ENCODE measurements at places on chromosomes 11 and 22.
A peak's percentile ranks its signal among the peaks of the same experiment; 100 is the strongest.

DNA sequence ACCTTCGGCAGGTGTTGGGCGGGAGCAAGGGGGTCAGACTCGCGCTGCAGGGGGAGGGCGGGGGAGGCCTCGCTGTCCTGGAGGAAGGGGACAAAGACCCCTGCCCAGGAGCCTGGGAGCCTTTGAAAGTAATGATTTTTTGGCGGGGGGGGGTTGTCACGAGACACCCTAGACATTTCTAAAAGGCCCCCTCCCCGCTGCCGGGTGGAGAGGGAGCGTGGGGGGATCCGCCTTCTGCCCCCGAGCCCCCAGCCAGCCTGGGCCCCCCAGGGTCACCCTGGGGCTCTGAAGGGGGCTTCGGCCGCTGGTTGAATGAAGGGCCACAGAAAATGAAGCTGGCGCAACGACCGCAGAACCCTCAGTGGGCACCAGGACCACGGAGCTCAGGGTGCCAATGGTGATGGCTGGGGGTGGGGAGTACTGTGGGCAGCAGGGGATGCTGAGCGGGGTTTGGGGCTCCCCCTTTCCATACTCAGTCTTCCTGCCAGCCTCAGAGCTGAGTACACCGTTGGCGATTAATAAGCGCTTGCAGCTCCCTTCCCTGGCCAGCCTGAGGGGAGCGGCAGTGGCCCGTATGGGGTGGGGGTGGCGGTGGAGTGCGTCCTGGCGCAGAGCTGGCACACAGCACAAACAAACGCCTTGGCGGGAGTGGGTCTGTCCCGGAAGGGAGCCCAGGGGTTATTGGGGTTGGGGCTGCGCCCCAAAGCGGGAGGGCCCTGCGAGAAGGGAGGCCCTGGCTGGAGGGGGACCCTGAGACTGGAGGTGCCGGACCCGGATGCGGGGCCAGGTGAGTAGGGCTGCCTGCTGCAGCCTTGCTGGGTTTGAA is 1.2 kb upstream of the DUSP8 start:
- peak; percentile 37 for DNase-seq

GRCh38 chr11:797296-798092 is 587 bp downstream of the SLC25A22 start:
- DNase-seq, result peak; percentile 86

GRCh38 chr11:19793326-19793725 is 80.7 kb downstream of the NAV2 start:
- no peak for DNase-seq

GRCh38 chr11:19374151-19374569 is 133.4 kb upstream of the E2F8 start:
- no peak for DNase-seq

DNA sequence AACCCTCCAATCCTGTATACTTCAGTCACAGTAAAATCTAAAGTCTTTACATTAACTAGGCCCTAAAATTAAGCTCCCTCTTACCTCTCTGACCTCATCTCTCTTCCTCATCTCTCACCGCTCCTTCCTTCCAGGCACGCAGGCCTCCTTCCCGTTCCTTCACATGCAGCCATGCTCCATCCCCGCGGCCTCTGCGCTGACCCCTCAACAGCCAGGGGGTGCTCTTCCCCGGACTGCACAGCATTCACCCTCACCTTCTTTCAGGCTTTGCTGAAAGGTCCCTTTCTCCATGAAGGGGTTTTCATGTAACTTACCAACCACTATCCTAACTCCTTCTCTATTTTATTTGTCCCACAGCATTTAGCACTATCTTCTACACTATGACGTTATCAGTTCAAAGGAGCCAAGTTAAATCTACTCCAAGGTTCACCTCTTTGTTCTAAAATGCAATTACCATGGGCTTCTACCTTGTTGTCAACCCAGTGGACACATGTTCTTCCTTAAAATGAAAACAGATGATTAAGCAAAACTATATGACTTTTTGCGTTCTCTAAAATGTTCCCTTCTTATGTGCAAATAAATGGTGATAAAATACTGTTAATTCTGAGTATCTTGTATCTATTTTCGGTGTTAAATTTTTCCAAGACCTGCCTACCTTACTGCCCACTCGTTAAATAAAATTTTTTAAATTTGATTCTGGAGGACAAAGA is 57.8 kb upstream of the APOA1 start:
- peak; percentile 19 for DNase-seq

GRCh38 chr22:36998620-36999351 is 20.5 kb downstream of the TST start:
- DNase-seq, result no peak

DNA sequence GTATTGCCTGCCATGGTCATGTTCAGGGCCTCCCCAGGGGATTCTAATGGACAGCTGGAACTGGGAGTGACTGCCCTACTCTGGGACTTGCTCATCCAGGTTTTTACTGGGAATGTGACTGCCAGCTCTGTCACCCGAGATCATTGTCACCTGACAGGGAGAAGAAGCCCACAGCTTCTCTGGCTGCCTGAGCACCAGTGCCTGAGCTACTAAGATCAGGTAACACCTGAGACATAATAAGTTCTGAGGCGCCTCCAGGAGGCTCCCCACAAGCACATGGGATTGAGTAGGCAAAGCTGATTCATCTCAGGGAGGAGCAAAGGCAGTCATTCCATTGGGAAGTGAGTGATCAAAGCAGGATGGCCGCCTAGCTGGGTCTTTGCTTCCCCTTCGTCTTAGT is 84.2 kb upstream of the GALNT18 start:
- no peak for DNase-seq

DNA sequence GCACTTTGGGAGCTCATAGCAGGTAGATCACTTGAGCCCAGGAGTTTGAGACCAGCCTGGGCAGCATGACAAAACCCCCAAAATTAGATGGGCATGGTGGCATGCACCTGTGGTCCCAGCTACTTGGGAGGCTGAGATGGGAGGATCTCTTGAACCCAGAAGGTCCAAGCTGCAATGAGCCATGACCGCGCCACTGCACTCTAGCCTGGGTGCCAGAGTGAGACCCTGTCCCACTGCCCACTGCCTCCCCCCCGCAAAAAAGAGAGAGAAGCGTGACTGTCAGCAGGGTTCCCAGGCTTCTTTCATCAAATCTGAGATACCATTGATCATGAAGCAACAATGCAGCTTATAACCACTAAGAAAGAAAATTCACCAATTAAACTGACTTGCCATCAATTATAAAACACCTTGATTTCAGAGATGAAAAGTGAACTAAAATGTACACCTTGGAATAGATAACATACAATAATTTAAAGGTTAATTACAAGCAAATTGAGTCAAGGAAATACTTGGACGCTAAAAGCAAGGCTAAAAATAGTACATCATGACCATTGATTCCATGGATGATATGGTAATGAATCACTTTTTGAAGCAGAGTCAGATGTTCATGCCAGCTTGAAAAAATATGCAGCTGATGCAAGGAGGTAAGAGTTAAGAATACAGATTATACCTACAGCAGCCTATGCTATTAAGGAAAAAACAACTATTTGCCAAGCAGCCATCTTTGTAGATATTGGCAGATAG is 90.8 kb upstream of the ALKBH3 start:
- DNase-seq, result no peak

GRCh38 chr11:46801694-46802470 is 44.2 kb downstream of the CKAP5 start:
- no peak for DNase-seq

DNA sequence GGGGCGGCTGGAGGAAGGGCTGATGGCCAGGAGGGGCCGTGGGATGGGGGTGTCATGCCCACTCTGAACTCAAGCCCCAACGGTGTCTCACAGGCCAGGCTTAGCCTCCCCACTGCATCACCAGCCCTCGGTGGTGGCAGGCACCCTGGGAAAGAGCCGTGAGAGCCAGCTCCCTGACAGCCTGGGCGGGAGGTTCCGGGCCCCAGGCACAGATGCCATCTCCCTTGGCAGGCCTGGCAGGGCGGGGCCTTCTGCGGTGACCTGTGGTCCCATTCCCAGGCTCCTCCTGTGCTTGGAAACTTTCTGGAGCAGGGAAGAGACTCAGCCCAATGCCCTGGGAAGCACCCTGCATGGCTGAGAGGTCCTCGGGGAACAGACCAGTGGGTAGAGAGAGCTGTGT is 4.8 kb downstream of the PHLDA2 start:
- DNase-seq, result no peak

GRCh38 chr11:71329165-71329510 is 76.8 kb upstream of the SHANK2 start:
- DNase-seq, result no peak

DNA sequence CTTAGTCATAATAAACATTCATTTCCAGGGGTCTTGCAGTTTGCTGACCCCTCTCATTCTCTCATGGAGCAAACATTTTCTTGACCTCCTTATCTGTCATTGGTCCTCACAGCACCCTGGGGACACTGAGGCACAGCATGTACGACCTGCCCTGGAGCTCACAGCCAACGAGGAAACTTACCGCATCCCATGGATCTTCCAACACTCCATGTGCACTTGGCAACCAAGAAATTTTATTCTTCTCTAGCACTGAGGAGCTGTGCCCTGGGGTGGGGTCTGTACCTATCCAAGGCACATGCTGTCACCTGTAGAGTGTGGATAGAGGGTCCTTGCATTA is 69.4 kb upstream of the IGLL5 start:
- DNase-seq, result no peak

GRCh38 chr22:42602470-42602869 is 12.2 kb downstream of the POLDIP3 start:
- DNase-seq, result no peak

- no peak for DNase-seq
Observed at GRCh38 chr11:106466521-106467080, 389.1 kb downstream of the AASDHPPT start.

DNA sequence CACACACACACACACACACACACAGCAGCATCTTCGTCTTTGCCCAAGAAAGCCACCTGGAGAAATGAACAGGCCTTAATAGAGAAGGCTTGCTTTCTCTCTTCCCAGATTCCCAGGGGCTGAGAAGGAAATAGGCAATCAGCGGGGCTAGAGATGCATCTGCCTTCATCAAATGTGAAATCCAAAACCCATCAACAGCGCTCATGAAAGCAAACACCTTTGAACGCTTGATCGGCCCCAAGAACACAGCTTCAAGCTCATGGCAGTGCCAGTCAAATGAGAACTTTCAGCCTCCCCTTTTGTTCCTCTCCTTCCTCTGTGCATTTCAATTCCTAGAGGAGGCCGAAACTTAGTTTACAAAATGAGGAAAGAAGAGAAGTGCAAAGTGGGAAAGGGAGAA is 122.7 kb downstream of the EFCAB6 start:
- no peak for DNase-seq

DNA sequence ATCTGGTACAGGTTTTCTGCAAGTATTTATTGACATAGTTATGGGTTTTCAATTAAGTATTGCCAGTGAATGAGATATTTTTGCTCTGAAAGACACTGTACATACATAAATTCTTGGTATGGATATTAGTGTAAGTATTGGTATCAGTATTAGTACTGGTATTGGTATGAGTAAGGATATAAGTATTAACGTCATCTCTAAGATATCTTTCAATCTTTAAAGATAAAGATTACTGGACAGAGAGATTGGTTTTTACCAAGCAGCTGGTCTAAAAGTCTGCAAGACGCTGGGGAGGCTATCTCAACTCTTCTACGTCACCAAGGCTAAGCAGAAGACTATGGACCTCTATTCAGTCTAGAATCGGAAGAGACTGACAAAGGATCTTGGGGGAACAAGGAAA is 234.5 kb downstream of the NXPE2 start:
- no peak for DNase-seq

GRCh38 chr11:134740590-134741261 is 328.7 kb upstream of the B3GAT1 start:
- DNase-seq, result no peak

- DNase-seq, result peak; percentile 27
Observed at GRCh38 chr22:42613872-42614301, 796 bp downstream of the POLDIP3 start.

DNA sequence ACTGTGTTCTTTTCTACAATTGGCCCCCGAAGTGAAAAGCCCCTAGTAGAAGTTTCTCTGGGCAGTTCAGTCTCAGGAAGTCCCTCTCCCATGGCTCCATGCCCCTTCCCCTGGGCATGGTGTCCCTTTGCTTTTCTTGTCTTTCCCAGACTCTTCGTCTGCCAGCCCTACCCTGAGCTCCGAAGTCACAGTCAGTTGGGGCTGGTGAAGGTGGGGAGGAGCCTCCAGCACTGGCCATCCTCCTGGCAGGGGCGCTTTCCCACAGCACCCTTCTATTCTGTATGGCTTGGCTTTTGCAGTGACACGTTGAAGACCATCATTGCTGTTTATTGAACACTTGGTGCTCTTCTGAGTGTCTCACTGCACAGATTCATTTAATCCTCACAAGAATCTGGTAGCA is 195.1 kb upstream of the CADM1 start:
- DNase-seq, result no peak

DNA sequence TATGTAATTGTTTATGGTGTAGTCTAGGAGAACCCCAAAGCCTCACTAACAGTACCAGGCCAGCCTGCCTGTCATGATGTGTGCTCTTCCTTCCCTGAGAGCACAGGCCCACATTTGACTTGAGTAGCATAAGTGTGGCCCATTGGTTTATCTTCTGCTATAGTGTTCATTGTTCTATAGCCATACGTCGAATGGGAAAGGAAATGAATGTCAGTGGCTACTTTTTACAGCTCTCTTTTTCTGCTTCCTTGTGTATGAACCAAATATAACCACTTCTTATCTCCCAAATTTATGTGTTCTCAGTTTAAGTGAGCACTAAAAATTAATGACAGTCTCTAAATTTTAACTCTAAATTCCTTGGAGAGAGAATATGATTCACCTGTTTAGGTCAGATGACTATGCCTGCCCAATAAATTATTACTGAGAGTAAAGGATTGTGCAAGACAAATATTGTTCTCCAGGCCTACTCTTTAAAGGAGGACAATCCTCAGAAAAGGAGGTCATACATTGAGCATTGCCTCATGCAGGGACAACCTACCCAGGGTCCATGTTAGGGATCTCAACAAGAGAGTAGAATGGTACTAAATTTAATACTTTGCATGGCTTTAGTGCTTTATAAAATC is 222.9 kb upstream of the ARHGAP20 start:
- no peak for DNase-seq

DNA sequence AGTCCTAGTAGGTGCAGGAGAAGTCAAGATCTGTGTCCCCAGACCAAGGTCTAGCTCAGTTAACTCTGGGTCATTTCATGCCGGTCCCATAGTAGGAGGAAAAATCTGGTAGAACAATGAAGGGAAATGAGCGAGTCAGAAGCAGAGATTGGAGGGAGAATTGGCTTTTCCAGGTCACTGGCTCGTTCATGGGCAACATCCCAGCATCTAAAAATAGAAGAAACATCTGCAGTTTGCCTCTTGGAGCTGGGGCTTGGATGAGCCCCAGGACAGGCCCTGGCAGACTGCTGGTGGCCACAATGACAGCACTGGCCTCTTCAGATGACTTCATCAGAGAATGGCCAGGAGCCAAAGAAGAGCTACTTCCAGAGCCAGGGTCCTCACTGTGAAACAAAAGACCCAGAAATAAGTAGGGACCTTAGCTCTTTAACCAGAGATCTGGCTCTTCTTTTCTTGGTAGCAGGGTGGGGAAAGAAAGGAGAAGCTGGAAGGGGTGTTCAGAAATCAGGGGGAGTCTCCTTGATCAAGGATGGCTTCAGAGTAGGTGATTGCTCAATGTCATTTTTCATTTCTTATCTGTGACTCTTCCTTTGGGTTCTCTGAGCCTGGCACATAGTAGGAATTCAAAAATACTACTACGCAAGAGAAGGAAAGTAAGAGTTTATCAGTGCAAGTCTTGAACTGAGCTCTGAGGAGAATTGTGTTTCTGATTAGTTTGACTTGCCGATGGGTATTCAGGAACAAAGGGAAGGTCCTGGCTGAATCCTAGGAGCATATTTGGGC is 102.6 kb downstream of the TMPRSS5 start:
- DNase-seq, result no peak

Data from stimulated activated naive CD8-positive, alpha-beta T cell treated with anti-CD3 and anti-CD28 coated beads, Interleukin-15, Interleukin-2, amounts not matched to agents 100 U/mL and 50 U/mL, for 24 hours (primary cell).